ENCODE measurements at places on chromosomes 13 and 19.

DNA sequence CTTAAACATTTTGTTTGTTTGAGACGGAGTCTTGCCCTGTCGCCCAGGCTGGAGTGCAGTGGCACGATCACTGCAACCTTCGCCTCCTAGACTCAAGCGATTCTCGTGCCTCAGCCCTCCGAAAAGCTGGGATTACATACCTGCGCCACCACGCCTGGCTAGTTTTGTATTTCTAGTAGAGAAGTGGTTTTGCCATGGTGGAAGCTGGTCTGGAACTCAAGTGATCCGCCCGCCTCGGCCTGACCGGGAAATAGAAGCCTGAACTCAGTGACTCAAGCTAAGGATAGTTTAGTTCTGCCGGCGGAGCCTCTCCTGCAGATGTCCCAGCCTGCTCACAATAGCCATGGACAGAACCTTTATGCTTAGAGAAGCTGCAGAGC lies 53.0 kb upstream of the ZNF254 start:
- peak; percentile 53 for DNase-seq

DNA sequence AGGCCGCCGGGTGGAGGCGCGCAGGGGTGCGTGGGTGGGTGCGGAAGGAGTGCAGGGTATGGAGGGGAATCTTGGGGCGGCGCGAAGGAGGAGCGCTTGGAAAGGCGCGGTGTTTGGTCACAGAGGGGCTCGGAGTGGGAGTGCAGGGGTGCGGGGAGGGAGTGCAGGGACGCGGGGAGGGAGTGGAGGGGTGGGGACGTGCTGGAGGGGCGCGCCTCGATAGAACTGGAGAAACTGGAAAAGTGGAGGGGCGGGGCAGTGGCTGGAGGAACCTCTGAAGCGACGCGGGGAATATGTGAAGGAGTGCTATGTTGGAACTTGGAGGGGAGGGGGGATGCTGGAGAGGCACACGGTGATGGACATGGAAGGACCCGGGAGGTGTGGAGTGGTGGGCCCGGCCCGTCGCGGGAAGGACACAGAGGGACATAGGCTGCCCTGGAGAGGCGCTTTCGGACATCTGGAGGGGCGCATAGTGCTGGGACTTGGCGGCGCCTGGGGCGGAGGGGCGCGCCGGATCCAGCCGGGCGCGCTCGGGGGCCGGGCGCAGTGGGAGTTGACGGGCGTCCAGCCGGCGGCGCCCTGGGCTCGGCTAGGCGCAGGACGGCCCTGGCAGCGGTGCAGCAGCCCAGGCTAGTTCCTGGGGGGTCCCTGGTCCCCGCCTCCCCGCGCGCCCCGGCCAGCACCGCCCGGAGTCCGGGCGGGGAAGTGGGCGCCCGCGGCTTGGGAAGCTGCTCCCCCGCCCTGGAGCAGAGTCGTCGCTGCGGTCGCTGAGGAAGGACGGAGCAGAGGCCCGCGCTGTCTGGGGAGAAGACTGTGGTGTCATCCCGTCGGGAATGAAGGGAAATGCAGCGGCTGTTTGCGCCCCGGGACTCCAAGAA lies 20.8 kb upstream of the SGCG start:
- DNase-seq = no peak

DNA sequence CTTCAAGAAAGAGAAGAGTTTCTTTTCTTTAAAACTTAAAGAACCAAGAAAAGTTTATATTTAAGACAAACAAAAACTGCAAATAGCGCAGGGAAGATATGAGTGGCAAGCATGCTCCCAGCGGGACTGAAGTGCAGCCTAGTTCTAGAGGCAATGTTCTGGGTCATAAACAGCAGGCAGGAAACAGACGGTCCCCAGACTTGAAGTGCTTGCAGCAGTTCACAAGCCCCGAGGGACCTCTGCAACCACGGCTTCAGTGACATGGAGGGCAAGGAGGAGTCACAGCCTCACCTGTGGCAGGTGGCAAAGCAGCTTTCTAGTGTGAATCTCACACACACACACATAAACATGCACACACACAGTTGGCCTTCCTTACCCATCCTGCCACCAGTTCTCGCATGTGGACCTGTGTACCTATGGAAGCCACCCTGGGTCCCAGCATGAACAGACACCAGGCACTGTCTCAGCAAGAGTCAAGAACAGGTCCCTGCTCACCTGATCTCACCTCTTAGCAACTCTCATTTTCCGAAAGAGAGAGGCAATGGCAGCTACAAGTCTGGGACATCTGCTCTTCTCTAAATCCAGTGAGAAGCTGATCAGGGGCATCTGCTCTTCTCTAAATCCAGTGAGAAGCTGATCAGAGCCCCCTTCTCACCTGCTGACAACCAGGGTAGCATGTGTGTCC lies 162.0 kb downstream of the EFNB2 start:
- DNase-seq = no peak

DNA sequence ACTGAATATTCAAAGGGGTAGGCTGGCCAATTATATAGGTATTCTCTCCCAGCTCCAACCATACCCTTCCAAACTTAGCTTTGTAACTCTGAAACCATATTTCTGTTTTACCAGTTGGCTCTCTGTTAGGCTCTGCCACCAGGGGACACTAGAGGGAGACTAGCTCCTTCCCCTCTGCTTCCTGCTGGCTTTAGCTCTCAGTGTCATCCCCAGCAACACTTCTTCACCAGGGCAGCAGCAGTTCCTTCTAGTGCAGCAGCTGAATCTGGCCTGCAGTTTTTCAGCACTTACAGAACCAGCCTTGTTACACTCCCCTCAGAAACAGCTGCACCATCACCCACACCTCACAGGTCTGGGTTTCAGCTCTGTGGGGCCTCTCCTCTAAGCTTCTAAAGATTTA lies 51.0 kb upstream of the DOCK9 start:
- DNase-seq = peak; percentile 24

DNA sequence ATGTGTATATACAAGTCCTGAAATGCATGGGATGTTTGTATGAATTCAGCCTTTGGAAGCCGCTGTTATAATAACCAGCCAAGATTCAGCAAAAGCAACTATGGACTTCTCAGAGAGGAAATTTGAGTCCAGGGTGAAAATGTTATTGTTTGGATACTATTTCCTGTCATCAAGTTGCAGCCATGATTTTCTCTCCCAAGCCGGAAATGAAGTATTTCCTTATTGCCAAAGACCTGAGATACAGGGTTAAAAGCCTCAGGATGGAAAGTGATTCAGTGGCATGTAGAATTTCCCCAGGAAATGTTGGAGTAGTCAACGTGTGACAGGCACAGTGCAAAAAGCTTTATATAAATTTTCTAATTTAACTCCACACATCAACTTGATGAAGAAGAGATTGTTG lies 133.9 kb downstream of the IRS2 start:
- DNase-seq = peak; percentile 73

GRCh38 chr13:112576191-112576590 lies 11.8 kb downstream of the TUBGCP3 start:
- DNase-seq = no peak

DNA sequence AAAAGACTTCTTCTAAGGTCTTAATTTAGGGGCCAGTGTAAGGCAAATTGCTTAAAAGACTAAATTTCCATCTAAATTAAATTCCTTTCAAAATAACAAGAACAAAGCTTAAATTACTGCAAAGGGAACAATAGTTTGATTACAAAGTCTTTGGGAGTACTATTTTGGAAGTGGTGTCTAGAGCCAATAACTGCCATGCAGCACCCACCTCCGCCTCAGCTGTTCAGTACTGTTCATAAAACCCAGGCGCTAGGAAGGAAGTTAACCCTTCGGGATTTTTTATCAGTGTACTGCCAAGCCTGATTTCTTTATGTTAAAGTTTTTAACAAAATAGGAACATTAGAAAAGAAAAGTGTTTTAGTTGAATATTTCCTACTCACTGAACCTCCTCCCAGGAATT lies 210.1 kb downstream of the LIG4 start:
- DNase-seq = no peak

GRCh38 chr19:10353793-10354391 lies 14.5 kb upstream of the ICAM3 start:
- DNase-seq = peak; percentile 22

GRCh38 chr19:46407856-46408663 lies 5.3 kb downstream of the CCDC8 start:
- DNase-seq = no peak

DNA sequence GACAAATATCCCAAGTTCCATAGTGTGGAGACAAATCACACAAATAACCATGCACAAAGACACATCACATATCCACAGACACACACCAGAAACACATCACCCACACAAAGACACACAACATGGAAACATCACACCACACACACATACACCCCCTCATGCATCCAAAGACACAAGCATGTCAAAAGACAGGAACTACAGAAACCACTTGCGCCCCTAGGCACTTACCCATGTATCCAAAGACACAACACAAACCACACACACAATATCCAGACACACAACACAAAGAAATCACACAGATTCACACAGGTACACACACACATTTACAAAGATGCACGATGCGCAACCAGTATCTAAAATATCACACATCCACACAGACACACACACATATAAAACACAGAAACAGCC lies 901 bp downstream of the DPF1 start:
- no peak for DNase-seq

DNA sequence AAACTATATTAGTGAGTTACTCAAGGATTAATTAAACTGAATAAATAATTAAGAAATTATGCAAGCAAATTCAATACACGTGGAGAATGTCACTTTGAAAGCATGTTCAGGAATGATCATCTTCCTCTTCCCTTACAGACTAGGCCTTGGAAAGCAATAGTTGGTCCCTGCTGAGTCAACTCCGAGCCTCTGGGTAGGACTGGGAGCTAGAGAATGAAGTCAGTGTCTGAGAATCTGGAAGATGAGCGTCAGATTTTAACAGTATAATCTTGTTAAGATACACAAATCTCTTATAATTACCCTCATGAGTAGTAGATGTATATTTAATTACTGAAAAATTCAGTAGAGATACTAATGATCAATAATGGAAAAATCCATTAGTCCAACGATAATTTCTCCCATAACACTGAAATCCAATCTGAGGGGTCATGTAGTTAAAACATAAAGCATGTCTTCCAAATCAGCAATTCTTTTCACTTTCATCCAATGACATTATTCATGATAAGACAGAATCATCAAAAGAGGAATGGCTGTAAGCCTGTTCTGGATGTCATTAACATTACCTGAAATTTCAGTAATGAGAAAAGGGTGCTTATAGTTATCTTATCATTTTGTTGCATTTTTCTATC lies 423.0 kb downstream of the DCT start:
- no peak for DNase-seq

DNA sequence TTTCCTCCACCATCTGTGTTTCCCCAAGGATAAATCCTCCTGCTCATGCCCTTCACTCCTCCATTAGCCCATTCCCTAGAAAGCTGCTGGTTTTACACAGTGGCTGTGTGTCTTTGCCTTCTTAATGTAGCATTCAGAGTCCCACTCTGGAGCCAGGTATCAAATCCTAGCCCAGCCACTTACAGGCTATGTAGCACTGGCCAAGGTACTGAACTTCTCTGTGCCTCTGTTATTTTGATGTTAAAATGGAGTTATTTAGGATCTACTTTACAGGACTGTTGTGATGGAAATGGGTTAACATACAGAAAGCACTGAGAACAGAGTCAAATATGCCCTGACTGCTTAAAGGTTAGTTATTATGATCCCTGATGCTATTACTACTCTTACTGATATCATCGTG lies 1.5 kb upstream of the ZSCAN4 start:
- DNase-seq = no peak

DNA sequence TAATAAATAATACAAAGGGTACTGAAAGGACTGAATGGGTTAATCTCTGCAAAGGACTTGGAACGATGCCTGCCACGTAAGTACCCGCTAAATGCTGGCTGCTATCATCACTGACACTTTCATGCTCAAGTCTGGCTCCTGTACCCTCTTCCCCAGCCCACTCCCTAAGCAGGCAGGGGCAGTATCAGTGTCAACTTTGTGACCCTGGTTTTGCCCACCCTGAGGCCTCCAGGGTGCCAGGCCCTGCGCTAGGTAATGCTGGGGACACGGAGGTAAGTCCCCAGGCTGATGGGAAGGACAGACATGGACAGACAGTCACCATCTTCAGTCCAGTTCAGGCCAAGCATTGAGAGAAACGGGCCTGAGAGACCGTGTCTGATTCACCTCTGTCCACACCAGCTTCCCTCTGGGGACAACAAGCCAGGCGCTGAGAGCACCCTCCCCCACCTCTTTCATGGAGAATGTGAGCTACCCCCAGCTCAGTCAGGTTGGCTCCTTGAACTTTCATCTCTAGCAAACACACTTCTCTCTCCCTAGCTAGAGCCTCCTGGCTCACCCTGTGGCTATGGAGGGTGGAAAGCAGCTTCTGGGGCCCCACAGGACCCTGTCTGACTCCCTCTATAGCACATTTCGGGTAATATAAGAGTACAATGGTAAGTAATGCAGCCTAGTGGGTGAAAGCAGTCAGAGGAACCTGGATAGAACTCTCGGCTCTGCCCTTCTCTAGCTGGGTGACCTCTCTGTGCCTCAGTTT lies 800 bp downstream of the ETFB start:
- DNase-seq = peak; percentile 27

GRCh38 chr13:98722958-98723357 lies 29.5 kb downstream of the SLC15A1 start:
- DNase-seq = peak; percentile 39

- no peak for DNase-seq
These were observed 40.3 kb downstream of the CYSLTR2 start for GRCh38 chr13:48693998-48694397.

DNA sequence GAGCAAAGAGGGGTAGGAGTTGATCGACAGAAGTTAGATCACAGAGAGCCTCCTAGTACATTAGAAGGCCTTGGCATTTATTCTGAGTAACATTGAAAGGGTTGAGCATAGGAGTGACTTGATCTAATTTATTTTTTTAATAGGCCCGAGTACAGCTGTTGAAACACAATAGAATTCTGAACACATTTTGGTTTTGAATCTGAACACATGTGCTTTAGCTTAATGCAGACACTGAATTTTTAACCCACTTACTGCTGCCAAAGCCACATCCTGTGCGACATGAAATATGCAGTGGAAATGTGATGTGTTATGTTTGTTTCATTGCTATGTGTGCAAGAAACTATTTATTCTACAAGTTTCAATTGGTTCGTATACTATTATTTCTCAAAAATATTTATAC lies 1505.9 kb downstream of the PCDH9 start:
- DNase-seq = no peak

GRCh38 chr13:92574499-92574898 lies 652.1 kb upstream of the GPC6 start:
- no peak for DNase-seq

DNA sequence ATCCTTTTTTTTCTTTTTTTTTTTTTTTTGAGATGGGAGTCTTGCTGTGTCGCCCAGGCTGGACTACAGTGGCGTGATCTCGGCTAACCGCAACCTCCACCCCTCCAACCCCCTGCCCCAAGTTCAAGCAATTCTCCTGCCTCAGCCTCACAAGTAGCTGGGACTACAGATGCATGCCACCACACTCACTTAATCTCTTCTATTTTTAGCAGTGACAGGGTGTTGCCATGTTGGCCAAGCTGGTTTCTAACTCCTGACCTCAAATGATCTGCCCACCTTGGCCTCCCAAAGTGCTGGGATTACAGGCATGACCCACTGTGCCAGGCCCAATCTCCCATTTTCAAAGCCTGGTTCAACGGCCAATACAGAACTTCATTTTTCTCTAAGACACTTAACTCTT lies 9.1 kb downstream of the FOXO1 start:
- no peak for DNase-seq

All from inflammatory macrophage treated with lipopolysaccharide for 4 hours (primary cell).